ENCODE measurements at places on chromosomes 1 and 21.

GRCh38 chr1:2525572-2525919, 850 bp downstream of the PANK4 start:
- DNase-seq: no peak

DNA sequence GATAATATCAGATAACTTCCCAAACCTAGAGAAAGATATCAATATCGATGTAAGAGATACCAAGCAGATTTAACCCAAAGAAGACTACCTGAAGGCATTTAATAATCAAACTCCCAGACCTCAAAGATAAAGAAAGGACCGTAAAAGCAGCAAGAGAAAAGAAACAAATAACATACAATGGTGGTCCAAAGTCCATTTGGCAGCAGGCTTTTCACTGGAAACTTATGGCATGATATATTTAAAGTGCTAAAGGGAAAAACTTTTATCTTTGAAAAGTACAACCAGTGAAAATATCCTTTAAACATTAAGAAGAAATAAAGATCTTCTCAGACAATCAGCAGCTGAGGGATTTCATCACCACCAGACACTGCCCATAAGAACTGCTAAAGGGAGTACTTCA, 812.7 kb upstream of the ADAMTS5 start:
- DNase-seq: no peak

DNA sequence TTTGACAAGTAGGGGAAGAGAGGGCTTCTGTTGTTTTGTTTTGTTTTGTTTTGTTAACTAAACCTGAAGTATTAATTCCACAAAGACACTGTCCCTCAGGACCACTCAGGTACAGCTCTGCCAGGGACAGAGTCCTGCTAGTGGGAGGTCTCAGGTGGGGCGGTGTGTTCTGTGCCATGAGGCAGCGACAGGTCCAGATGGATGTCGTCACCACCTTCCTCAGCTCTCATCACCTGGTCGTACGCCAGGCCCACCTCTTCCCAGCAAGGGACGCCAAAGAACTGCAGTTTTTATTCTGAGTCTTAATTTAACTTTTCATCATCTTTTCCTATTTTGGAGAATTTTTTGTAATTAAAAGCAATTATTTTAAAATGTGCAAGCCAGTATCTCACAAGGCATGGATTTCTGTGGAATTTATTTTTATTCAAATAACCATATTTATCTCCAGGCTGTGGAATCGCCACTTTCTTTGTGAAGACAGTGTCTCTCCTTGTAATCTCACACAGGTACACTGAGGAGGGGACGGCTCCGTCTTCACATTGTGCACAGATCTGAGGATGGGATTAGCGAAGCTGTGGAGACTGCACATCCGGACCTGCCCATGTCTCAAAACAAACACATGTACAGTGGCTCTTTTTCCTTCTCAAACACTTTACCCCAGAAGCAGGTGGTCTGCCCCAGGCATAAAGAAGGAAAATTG, 62.5 kb downstream of the POFUT2 start:
- DNase-seq: no peak

GRCh38 chr1:14728516-14728915, 130.0 kb downstream of the KAZN start:
- no peak for DNase-seq

DNA sequence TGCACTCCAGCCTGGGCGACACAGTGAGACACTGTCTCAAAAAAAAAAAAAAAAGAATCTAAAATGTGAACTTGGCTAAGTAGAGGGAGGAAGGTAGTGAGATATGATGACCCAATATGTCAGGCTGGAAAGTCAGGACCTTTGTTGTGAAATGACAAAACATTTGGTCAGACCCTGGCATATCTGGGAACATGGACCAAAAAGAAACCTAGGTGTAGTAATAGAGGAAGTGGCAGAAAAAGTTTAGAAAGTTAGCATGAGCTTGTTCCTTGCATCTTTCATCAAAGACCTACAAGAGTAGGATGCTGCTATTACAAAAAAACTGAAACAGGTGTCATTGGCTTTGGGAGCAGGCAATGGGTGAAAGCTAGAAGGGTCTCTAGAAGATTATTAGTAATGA, 7.3 kb upstream of the S100A3 start:
- DNase-seq: no peak

GRCh38 chr1:11784256-11784992, 21.3 kb downstream of the MTHFR start:
- DNase-seq: no peak

- DNase-seq: peak; percentile 81
These were observed 10.1 kb upstream of the LRRC71 start for GRCh38 chr1:156910309-156910782.
